ENCODE measurements at places on chromosomes 6 and 20.

DNA sequence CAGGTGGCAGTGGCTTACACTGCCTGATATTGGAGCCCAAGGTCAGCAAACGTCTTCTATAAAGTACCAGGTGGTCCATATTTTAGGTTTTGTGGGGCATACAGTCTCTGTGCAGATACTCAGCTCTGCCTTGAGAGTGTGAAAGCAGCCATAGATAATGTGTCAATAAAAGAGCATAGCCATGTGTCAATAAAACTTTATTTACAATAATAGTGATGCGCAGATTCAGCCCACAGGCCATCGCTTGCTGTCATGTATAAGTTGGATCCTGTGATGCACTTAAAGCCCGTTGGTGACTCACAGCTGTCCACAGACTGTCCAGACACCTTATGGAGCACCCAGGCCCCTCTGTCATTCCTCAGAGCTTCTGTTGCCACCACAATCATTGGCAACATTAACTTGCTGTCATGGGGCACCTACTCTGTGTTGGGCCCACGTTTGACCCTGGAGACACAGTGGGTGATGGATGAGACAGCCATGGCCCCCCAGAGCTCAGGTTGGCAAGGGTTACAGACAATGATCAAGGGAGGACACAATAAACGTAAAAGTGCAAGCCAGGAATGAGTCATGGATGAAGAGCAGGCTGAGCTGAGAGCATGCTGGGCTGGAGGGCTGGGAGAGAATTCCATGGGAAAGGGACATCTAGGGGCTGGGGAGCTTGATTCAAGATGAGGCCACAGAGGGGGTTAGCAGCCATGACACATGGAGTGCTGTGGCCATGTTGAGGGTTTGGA is 173.6 kb downstream of the TAF4 start:
- DNase-seq: no peak

DNA sequence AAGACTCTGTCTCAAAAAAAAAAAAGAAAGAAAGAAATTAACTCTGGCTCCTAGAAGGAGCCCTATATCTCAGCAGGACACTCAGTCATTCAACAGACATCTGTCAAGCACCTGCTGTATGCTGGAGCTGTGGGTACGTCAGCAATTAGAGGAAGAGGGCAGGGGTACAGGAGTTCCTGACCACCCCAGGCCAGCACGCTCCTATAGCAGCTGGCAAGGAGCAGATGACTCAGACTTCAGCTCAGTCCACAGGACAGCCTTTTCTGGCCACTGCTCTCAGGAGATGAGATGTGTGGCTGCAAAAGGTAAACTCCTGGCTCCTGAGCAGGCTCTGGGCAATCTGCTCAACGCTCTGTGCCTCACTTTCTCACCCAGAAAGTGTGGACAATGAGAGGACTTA is 1.7 kb upstream of the RTEL1 start:
- no peak for DNase-seq

DNA sequence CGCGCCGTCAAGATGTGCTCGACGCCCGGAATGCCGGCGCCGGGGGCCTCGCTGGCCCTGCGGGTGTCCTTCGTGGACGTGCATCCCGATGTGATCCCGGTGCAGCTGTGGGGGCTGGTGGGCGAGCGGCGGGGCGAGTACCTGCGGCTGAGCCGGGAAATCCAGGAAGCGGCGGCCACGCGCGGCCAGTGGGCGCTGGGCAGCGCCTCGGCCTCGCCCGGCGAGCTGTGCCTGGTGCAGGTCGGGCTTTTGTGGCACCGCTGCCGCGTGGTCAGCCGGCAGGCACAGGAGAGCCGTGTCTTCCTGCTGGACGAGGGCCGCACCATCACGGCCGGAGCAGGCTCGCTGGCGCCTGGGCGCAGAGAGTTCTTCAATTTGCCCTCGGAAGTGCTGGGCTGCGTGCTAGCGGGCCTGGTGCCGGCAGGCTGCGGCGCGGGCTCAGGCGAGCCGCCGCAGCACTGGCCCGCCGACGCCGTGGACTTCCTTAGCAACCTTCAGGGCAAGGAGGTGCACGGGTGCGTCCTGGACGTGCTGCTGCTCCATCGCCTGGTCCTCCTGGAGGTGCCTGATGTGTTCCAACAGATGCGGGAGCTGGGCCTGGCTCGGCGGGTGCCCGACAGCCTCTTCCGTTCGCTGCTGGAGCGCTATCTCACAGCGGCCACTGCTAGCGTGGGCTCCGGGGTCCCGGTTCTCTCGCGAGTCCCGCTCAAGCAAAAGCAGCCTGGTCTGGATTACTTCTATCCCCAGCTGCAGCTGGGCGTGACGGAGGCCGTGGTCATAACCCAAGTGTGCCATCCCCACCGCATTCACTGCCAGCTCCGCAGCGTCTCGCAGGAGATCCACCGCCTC is 656 bp downstream of the TDRD6 start:
- no peak for DNase-seq

DNA sequence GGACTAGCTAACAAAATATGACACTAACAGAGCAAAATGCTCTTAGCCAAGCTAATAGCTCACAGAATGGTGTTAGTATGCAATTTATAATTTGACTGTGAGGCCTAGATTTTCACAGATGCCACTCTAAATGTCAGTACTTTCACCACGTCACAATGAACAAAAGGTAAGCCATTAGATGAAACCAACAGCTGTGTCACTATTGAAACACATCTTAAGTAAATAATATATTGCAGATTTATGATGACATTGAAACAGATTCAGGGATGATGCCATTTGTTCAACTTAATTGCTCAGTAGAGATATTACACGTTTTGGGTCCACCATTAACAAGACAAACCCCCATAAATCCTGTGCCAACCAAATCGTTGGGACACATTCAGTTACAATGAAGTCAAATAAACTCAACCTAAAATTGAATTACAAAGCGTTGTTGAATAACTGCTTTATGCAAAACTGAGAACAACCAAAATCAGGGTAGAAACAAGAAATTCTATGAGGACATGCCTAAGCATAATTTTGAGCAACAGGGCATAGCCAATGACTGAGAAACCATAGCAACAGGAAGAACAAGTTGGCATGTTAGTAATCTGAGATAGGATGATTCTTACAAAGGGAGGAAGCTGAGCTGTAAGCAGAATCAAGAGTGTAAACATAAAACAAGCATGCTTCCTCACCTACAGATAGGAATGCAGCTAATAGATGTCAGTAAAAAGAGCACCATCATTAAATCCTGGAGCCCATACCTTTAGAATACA is 85.6 kb upstream of the KHDRBS2 start:
- DNase-seq: no peak

DNA sequence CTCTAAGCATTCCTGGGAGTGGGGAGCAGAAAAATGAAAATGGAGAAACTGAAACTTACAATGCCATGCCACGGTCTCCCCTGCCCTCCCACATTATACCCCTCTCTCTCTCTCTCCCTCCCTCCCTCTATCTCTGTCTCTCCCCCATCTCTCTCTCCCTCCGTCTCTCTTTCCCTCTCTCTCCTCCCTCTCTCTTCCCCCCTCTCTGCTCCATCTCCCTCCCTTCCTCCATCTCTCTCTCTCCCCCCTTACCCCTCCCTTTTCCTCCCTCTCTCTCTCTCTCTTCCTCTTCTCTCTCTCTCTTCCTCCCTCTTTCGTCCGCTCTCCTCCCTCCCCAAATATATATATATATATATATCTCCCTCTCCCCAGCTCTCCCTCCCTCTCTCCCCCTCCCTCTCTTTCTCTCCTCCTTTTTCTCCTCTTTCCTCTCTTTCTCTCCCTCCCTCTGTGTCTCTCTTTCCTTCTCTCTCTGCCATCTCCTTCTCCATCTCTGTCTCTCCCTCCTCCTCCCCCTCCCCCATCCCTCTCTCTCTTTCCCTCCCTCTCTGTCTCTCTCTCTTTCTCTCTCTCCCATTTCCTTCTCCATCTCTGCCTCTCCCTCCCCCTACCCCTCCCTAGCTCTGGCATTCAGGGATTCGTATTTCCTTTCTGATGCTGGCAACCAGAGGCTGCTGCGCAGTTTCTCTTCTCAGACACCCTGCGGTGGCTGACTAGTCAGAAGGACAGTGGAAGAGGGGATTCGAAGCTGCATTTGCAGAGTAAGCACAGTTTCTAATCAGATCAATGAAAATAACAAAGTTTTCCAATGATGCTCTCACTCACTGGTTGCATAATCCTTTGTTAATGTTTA is 13.9 kb upstream of the VAPB start:
- DNase-seq: peak; percentile 67

- DNase-seq: no peak
Measured at GRCh38 chr6:41037107-41037900, 1.7 kb downstream of the UNC5CL start.

- DNase-seq: no peak
Measured at GRCh38 chr6:89254569-89254968, 37.4 kb upstream of the GABRR1 start.

DNA sequence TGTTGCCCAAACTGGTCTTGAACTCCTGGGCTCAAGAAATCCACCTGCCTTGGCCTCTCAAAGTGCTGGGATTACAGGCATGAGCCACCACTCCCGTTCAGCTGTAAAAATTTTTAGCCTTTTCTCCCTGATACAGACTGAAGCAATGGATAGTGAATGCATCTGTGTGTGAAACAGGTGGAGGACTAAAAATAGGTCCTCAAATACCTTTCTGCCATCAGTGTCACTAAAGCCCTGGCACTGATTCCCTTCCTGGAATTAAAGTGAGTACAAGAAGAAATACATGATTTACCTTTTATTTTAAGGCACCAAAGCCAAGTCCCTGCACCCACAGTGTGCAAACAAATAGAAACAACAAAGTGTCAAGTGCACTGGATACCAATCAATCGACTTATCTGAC is 25.1 kb downstream of the TULP4 start:
- no peak for DNase-seq

GRCh38 chr6:170025341-170025911 is 265.5 kb downstream of the DLL1 start:
- DNase-seq: no peak

DNA sequence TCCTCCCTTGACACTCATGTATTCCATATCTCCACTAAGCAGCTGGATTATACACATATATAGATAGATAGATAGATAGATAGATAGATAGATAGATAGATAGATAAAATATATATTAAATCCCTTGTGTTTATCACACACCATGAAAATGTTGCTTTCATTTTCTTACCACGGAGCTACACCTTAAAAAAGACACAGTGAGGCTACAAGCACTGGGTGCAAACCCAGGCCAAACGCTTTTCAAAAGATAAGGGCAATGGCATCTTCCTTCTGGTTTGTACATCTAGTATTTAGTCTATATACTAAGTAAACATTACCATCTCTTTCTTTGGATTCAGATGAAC is 377.1 kb downstream of the ESR1 start:
- no peak for DNase-seq

DNA sequence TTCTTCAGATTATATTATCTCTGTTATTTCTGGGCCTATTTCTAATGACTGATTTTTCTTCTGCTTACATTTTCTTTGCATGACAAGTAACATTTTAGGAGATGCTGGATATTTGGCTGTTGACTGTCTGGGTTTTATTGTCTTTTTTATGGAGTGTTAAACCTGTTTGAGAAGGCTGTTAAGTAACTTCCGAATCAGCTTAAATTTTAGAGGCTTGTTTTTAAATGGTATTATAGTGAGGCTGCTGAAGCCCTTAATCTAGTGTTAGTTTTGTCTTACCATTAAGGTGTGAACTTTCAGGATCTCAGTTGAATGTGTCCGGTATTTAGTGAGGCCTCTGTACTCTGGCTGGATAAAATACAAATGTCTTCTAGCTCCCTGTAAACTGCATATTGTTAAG is 109.8 kb downstream of the EYA4 start:
- no peak for DNase-seq

DNA sequence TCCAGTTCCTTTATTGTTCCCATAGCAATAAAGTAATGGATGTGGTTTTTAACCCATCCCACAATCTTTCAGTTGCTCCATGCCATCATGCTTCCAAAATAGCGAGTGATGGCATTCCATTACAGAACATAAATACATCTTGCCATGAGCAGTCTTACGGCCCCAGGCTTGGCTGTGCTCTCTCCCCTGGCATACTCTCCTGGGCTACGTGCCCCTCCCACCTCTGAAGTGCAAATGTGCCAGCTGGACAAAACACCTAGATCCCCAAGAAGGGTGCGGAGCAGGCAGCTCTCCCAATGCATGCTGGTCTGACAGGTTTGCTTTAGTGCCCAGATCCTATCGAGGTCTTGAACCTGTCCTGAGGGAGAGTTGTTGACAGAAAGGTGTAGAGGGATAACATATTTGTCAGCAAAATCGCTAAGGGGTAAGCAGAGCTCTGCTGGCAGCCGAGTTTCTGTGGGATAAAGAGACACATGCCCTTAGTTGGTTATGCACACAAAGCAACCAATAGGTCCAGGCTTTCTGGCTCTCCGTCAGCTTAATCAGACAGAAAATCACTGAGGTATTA is 43.9 kb upstream of the PAX1 start:
- no peak for DNase-seq

- no peak for DNase-seq
Measured at GRCh38 chr6:132107896-132108295, 156.7 kb upstream of the CCN2 start.

DNA sequence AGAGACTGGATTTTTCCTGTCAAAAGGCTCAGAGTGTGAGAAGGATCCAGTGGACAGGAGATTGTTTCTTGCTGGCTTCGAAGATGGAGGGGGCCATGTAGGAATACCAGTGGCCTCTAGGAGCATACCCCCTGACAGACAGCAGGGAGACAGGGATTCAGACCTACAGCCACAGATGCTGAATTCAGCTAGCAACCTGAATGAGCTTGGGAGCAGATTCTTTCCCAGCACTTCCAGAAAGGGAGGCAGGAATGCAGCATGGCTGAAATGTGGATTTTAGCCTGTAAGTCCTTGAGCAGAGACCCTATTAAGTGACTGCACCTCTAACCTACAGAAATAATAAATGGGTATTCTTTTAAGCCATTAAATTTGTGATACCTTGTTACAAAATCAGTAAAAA is 44.6 kb downstream of the STXBP5 start:
- DNase-seq: no peak

GRCh38 chr6:87683890-87684289 is 18.1 kb downstream of the AKIRIN2 start:
- DNase-seq: no peak

DNA sequence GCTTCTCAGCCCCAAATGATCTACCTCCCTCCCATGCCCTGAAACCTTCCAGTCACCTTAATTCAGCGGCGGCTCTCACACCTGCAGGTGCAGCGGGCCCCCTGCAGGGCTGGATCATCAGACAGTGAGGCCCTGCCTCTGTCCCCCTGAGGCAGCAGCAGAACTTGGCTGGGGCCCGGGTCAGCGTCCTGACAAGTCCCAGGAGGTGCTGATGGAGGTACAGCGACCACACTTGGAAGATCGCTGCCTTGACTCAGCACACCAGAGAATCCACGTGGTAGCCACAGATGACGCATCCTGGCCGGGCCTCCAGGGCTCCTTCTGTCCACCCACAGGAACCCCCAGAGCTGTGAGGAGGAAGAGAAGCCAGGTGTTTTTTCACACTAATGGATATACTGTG is 116.4 kb upstream of the THBS2 start:
- DNase-seq: no peak
